Stimulated activated CD4-positive, alpha-beta T cell treated with anti-CD3 and anti-CD28 coated beads, Interleukin-2, amount 100 ng/mL, for 24 hours (primary cell): ENCODE measurements at places on chromosomes 11 and 22.

DNA sequence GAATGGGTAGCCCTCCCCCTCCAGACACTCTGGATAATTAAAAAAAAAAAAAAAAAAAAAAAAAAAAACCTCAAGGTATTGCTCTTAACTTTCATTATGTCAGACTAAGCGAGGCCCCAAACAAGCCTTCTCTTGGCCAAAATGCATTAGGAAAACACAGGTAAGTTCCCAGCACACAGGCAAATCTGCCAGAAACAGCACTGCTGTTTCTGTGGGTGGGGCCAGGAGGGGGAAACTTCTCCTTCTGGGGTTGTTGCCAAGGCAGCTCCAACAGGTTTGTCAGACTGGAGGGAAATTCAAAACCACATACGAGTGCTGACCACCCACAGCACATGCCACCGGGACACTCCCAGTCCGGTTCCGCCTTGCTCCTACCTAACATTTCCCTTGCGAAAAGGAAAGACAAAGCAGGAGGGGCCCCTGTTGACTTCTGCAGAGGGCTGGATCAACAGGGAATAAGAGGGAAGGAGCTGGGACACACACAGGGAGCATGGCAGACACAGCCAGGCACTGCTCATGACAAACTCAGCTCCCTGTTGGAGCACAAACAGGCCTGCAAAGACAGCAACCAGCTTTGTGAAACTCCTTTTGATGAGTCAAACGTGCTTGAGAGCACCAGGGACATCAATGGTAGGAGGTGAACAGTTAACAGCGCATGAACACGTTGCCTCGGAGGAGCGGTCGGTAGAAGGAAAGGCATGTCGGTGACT lies 55.0 kb downstream of the MYH9 start:
- DNase-seq: peak; percentile 65

GRCh38 chr11:103364687-103365086 lies 255.5 kb downstream of the DYNC2H1 start:
- no peak for DNase-seq

DNA sequence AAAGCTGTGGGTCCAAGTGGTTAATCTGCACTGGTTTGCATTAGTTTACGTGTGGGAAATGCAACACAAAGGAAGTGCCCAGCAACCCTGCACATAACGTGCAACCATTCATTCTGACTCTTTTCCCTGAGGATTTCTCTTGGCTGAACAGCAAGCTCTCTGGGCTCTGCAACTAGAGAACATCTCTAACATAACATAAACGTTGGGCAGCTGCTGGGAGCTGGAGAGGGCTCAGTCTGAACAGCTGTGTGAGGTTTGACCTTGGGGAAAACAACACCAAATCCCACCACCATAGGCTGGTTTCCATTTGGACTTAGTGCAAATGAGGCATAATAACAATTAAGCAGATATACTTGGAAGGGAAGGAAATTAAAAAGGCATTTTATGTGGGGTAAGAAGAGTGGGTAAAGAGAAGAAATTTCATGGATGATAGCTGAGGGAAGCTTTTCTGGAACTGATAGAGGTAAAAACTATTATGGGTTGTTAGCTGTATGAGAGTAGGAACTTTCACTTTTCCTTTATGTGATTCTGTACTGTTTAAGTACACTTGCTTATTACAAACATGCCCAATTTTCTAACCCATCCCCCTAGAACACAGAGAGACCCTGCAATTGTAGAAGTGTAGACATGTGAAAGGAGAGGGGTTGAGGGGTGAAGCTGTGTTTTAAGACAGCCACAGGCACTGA lies 76.2 kb downstream of the SNX19 start:
- DNase-seq: no peak

GRCh38 chr11:103903621-103904323 lies 132.7 kb upstream of the DDI1 start:
- no peak for DNase-seq

- no peak for DNase-seq
Measured at GRCh38 chr11:95991545-95991944, 67.6 kb upstream of the MTMR2 start.

DNA sequence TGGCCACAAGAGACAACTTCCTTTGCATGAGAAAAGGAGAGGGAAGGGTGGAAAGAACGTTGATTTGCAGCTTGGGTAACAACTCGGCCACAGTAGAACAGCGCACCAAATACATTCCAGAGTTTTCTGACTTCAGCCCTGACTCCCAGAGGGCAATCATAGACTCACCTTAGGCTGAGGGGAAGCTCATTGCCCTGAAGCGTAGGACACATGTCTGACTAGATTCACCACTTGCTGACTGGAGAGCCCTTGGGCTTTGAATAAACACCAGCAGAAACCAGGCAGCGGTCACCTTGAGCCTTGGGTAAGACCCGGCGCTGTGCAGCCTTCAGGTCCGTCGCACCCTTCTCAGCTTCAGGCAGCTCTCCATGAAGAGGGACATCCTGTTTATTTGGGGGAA lies 151.8 kb upstream of the GRIA4 start:
- DNase-seq: no peak

GRCh38 chr11:116176484-116177005 lies 596.2 kb downstream of the BUD13 start:
- no peak for DNase-seq

- DNase-seq: peak; percentile 28
Measured at GRCh38 chr22:43867839-43868635, 5.7 kb upstream of the SULT4A1 start.
